ENCODE measurements at places on chromosomes 1 and 21.

GRCh38 chr1:68800182-68800581 is 303.3 kb upstream of the DEPDC1 start:
- DNase-seq, result no peak

GRCh38 chr1:14745001-14745720 is 146.7 kb downstream of the KAZN start:
- no peak for DNase-seq

GRCh38 chr1:216178281-216178680 is 245.0 kb downstream of the USH2A start:
- DNase-seq, result no peak

- no peak for DNase-seq
Observed at GRCh38 chr1:232822530-232822929, 17.3 kb downstream of the MAP10 start.

DNA sequence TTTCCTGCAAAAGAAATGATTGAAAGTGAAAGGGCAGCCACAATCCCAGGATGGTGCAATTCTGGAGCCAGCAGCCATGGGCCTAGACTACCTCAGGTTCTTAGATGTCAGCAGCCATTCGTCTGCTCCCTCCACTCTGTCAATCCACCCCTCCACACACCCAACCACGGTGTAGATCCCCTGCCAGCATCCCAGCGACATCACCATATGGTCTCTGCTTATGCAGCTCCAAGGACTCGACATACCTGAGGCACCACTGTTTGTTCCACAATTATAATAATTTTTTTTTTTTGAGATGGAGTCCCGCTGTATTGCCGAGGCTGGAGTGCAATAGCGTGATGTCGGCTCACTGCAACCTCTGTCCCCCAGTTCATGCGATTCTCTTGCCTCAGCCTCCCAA is 6.5 kb downstream of the SYNC start:
- DNase-seq, result no peak

DNA sequence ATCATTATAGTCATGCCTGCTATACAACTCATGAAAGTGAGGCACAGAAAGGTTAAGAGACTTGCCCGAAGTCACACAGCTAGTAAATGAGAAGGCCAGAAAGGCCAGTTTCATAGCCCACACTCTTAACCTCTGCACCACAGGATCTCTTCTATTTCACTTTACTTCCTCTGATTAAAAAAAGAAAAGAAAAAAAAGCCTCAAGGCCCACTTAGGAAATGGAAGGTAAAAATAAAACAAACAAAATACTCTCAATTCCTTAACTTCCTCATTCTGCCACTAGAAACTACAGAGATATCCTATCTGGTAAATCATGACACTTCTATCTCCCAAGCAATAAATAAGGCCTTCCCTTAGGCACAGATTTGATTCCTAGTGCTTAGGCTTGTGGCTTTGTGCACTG is 7.6 kb upstream of the ENAH start:
- no peak for DNase-seq

DNA sequence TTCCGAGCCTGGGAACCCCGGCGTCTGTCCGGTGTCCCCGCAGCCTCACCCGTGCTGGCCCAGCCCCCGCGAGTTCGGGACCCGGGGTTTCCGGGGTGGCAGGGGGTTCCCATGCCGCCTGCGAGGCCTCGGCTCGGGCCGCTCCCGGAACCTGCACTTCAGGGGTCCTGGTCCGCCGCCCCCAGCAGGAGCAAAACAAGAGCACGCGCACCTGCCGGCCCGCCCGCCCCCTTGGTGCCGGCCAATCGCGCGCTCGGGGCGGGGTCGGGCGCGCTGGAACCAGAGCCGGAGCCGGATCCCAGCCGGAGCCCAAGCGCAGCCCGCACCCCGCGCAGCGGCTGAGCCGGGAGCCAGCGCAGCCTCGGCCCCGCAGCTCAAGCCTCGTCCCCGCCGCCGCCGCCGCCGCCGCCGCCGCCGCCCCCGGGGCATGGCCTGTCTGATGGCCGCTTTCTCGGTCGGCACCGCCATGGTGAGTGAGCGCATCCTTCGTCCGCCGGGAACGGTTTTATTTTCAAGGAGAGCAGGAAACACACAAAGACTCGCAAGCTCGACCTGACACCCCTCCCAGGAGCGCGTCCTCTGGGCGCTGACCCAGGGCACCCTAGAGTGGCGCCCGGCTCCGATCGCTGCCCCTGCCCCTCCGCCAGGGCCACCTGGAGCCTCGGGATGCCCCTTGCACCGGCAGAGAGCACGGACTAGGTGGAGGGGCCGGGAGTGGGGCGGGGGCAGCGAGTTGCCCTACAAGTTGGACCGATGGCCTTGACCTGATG is at the start of gene ABCG1:
Gene ABCG1 (plus strand): TSS at position 305 of the 770 bp plus-strand sequence. CDS start 123 bp downstream, at position 428.
- DNase-seq, result no peak

DNA sequence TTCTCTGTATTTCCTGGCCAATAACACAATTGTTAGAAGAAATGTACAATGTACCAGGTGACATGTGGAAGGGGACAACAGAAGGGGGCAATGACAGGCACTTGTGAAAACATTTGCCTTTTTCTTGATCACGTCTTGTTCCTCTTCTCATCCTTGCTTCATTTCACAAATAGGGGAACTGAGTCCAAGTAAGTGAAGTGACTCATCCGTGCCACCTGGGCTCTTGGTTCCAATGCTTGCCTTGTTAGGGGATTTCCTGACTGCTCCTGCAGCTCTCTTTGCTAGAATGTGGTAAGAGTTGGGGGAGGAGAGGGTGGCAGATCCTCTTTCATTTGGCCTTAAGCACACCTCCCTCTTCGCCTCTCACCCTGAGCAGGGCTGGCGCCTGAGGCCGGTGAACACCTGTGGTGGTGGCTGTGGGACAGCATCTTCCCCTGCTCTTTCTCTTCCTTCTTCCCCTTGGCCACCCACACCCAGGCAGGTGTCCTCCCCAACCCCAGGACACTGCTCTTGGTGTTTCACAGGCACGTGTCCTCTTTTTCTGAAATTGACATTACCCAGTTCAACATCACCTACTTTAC is 2.2 kb upstream of the RHEX start:
- peak; percentile 23 for DNase-seq

GRCh38 chr1:204077979-204078696 is 5.2 kb downstream of the SOX13 start:
- DNase-seq, result no peak

DNA sequence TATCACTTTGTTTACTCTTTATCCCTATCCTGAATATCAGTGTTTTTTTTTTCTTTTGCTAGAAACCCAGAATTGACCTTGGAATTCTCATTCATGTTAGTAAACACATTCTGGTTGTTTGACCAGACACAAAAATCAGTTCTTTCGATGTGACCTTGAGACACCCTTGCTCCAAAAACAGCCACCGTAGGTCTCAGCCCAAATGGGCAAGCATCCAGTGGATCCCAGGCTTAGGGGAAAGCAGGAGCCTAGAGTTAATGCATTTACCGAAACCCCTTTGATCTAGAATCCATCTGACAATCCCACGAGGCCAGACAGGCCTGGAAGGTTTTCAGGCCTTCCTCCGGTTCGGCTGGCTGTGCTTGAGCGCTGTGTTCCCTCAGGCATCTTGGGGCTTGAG is 47.6 kb downstream of the IRF2BP2 start:
- DNase-seq, result no peak

DNA sequence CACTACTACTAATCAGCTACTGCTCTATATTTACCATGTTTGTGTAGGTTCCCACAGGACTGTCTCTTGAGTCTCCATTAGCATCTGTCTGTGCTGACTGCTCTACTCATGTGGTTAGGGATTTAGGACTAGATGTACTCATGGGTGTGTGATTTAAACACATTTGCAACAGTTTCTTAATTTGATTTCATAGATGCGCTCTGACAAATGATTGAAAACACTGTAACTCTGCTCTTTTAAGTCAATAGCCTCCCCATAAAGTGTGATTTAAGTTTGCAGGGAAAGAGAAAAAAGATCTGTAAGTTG is 809.3 kb downstream of the NCAM2 start:
- no peak for DNase-seq

GRCh38 chr21:30880914-30881313 is 466 bp downstream of the KRTAP11-1 start:
- no peak for DNase-seq

GRCh38 chr1:116150368-116150767 is 39.2 kb downstream of the MAB21L3 start:
- DNase-seq, result no peak

DNA sequence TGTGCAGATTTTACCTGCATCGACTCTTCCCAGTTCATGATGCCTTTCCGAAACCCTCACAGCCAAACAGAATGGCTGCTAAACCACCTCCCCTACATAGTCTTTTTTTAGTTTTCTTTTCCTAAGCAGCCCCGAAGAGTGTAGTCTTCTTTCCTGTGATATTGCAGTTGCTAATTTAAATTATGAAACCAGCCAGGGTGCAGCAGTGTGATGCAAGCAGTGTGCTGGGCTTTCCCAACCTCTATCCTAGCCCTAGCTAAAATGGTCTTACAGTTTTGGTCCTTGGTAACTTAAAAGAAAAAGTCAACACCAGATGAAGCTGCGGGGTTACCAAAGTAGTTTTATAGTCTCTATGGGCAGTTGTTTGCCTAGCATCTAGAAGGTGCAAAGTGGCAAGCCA is 82.0 kb upstream of the GCLM start:
- no peak for DNase-seq

DNA sequence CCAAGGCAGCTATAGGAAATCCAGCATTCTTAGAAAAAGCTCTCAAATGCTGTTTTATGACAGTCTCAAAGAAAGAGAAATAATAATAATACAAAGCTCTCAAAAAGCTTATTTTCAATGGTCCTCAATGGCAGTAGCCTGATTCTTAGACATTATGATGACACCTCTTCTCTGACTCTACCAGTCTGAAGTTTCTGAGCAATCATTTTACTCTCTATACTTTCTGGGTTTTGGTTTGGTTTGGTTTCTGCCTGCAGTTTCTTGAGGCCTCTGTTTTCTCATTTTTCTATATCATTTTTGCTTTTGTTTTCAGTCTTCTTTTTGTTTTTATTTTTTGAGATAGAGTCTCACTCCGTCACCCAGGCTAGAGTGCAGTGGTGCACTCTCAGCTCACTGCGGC is 50.2 kb upstream of the TBX15 start:
- DNase-seq, result no peak

GRCh38 chr1:147124266-147124665 is 48.0 kb downstream of the PRKAB2 start:
- DNase-seq, result no peak

- DNase-seq, result no peak
Observed at GRCh38 chr1:200925831-200926230, 31.1 kb downstream of the INAVA start.

- no peak for DNase-seq
Observed at GRCh38 chr21:34545079-34545884, 33.3 kb upstream of the KCNE1 start.

DNA sequence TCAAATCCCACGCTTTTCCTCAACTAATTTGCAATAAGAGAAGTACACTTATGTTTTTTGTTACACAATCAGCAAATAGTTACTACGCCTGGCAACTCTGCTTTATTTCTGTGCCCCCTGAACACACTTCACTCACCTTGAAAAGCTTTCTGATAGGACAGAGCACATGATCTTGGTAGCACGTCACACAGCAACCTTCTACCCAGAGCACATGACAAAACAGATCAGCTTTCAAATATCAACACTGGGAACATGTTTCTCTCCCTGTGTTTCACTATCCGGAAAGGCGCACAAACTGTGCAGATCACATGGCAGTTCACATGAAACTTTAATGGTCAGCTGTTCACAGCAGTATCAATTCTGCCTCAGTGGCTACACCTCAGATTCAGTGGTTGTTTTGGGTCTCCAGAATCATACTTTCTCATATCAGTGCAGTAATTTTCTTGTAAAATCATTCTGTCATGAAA is 2.2 kb downstream of the SLC19A2 start:
- no peak for DNase-seq

DNA sequence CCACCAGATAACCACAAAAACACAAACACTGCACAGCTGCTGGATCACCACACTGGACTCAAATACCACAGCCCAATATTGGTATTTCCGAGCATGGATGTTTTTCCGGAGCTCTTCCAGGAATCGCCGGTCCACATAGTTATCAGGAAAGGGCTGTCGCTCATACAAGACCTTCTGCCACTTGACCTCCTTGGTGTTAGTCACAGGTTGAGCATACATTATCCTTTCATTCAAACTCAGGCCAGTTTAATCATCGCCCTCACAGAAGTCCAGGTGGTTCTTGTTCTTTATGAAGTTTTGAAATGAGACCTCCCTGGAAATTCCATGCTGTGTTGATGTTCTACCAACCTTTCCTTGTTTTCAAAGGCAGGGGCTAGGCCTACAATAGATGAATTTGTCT is 1.5 kb downstream of the PIGC start:
- no peak for DNase-seq

DNA sequence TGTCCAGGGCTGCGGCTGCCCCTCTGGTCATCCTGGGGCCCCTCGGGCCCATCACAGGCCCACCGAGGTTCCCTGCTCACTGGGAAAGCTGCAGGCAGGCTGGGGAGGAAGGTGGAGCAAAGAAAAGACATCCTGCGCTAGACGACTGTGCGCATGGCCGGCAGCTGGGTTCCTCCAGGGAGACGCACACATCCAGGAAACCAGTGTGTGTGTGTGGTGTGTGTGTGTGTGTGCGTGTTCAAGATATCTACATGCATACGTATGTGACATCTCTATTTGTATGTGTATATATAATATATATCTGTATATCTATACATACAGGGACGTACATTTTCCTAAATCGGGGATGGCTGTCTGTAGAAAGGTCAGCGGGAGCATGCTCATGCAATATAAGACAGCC is 63.7 kb downstream of the ACOT7 start:
- no peak for DNase-seq

DNA sequence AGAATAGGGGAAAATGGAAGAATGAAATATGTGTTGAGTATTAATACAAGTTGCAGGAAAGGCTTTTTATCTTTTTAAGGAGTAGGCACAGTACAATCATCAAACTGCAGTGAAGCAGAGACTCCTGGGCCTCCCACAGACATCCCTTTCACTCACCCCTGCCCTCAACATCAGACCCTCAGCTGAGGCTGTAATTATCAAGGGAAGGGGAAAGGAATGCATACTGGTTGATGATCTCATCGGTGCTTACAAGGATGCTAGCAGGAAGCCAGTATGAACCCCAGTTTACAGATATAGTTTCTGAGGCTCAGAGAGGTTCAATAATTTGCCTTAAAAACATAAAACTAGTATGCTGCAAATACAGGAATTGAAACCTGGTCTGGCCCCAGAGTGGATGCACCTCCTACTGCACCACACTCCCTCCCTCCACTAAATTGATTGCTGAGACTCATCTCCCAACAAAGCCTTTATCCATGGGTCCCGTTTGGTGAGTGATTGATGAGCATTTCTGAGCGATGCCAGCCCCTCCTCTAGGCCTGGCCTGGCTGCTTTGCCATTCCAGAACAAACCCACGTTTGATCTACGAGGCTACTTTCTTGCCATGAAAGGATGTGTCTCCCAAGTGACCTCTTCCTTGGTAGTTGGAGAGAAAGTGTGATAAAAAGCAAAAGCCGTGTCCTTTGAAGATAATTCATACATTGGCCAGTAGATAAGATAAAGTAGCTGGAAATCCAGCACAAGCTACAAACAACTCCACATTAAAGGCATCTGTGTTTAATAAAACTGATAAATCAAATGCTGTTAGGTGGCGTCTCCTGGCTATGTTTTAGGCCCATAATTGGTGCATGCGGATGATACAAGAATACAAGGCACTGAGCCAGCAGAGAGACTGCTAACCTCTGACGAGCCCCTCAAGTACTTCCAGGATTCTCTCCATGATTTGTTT is 233.9 kb upstream of the CAMK1G start:
- DNase-seq, result no peak
